ENCODE measurements at places on chromosomes 3 and 15.

DNA sequence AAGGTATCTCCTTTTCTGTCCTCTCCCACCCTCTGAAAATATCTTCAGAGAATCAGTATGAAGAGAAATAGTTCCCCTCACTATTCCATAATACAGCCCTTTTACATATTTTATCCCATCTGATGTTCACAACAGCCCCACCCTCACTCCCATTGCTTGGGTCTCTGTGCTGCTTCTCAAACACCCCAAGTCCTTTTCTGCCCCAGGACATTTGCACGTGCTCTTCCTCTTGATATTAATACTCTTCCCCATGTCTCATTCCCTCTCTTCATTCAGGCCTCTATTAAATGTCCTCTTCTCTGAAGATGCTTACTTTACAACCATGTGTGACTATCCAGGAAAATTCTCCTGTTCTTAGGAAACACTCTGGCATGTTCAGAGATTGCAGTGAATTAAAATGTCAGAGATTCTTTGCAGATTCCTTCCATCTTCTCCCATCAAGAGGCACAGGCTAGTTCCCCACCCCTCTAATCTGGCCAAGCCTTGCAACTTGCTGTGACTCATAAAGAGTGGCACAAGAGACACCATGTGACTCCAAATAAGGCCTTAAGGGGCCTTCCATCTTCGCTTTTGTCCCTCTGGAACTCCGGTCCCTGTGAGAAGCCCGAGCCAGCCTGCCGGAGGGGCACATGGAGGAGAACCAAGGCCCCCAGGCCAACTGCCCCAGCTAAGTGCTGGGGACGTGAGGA is 128.5 kb downstream of the CHSY1 start:
- no peak for DNase-seq

GRCh38 chr3:4355401-4356219 is 52.4 kb downstream of the SETMAR start:
- no peak for DNase-seq

DNA sequence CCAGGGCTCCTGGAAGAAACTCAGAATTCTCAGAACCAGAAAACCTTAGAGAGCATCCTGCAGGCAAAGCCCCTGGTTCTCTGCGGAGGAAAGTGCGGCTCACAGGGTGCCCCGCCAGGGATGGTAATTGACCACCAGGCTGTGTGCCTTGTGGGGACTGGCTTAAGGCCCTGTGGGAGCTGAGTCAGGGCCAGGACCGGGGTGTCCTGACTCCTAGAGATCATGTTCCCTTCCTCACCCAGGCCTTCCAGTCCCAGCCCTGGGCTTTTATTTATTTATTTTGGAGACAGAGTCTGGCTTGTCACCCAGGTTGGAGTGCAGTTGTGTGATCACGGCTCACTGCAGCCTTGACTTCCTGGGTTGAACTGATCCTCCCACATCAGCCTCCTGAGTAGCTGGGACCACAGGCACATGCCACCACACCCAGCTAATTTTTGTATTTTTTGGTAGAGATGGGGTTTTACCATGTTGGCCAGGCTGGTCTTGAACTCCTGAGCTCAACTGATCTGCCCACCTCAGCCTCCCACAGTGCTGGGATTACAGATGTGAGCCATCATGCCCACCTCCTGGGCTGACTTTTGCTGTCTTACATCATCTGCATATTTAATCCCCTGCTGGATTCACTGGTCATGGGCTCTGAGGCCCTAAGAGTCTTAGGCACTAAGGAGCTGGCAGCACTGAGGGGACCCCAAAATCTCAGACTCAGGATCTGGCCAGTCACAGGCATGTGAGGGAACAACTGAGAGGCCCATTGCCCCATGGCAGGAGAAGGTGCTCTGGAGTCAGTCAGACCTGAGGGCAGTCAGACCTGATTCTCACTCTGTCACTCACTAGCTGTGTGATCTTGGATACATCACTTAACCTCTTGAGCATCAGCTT is 20.4 kb upstream of the LAMP3 start:
- no peak for DNase-seq

GRCh38 chr3:76324101-76324500 is 538.8 kb upstream of the ZNF717 start:
- no peak for DNase-seq

DNA sequence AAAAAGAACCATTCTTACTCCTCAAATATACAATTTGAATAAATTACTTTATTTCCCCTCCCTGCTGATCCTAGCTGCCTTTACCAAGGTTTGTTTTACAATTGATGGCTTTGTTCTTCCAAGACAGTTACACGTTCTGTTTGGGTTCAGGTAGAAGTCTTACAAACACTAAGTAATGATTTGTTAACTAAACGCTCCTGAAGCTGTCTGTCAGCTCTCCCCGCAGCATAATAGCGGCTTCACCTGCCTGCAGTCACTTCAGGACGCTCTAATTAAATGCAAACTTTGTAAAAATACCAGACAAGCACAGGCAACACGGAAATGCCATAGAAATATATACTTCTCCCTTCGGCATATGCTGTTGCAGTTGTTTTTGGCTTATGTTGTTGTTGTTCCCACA is 176.4 kb upstream of the MDFIC2 start:
- DNase-seq = no peak

DNA sequence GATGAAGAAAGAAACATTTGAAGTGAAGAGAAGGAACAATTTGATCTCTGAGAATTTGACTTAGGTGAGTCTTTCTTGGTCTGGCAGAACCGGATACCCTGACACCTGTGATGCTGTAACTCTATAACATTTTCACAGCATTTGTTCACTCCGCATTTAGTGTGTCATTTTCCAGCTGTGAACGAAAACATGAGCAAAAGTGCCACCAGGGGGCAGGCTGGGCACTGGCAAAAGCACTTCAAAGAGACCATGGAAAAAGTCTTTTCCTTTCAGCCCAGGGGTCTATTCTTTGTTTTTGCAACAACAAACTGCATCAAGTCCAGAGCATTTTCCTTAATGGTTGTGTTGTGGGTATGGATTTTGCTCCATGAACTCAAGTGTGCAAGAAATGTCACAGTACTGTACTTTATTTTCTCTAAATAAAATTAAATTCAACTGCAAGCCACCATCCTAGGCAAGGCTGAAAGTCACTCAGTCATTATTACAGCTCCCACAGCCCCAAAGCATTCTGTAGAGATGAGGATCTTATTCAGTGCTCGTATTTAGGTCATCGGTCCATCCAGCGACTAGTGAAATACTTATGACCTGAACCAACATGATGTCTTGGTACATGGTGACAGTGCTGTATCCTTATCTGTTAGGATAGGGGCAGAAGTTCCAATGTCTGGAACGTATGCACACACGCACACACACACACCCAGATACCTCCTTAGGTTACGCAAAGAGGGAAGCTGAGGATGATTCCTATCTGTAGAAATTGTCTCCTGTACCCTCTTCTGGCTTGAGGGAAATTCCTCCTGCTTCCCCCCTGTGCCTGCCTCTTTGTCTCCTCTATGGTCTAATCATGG is 125.5 kb downstream of the GADL1 start:
- no peak for DNase-seq

GRCh38 chr3:183306798-183307671 is 54.0 kb downstream of the B3GNT5 start:
- DNase-seq = no peak

- DNase-seq = peak; percentile 9
Measured at GRCh38 chr3:197224034-197224444, 74.4 kb downstream of the DLG1 start.

GRCh38 chr3:79113876-79114275 is 653.9 kb downstream of the ROBO1 start:
- no peak for DNase-seq

GRCh38 chr15:61128343-61128742 is 100.8 kb downstream of the RORA start:
- DNase-seq = no peak

DNA sequence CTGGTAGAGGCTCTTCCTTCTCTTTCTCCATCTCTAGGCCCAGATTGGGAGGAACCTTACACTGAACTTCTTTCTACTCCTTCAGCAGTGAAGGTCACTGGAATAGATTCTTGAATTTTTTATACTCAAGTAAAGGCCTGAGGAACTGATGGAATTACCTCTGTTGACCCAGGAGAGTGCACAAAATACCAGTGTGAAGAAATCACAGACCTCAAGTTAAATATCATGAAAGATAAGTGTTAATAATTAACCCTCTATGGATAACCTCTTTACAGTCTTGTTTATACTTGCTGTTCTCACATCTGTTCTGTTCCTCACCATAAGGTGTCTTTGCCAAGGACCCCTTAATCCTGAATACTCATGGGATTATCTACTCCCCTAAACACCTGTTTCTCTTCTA is 244.4 kb upstream of the STAC start:
- no peak for DNase-seq

DNA sequence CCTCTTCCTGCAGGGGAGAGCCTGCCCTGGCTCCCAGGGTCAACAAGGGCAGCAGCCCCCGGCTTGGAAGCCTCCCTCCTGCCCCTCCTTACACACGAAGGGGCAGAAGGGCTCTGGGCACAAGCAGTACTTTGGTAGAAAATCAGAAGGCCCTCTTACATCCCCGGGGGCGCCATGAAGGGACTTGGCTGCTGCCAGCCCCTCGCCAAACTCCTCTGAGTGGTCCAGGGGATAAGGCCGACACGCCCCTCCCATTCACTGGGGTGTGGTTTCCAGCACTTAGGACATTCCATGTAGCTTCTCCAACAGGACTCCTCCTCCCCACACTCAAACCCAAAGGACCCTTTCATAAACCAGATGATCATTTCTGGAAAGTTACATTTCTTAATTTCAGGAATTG is 1.2 kb upstream of the ST8SIA2 start:
- no peak for DNase-seq
